ENCODE measurements at places on chromosomes 12 and 14.

- DNase-seq, result no peak
Observed at GRCh38 chr14:85090681-85091080, 439.3 kb upstream of the FLRT2 start.

- DNase-seq, result no peak
Observed at GRCh38 chr12:69007855-69008351, 74.9 kb upstream of the CPM start.

DNA sequence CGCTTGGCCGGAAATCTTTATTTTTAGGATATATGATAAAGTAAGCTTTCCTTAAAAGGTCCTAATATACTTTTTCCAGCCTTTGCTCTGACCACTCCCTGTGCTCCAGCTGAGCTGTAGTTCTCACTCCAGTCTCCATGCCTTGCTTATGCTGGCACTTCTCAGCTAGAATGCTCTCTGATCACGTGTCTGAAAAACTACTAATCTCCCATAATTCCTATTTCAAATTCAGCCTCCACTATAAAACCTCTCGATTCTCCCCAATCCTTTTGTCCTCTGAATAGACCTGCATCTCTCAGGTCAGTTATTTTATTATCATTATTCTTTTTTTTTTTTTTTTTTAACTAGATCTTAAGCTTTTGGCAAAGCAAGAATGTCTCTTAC lies 3.7 kb downstream of the BIN2 start:
- no peak for DNase-seq

DNA sequence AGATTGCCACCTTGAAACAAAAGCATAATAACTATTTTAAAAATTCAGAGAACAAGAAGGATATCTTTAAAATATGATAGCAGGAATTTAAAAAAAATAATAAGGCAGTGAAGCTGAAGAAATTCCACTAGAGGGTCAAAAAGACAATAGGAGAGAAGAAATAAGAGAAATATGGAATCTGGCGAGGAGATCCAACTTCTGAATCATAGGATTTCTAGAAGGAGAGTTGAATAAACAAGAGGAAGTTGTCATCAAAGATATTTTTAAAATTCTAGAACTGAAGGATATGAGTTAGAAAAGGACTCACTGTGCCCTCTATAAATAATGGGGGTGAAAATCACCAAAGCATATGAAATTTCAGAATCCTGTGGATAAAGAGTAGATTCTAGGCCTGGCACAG lies 26.8 kb upstream of the TOMM20L start:
- no peak for DNase-seq

DNA sequence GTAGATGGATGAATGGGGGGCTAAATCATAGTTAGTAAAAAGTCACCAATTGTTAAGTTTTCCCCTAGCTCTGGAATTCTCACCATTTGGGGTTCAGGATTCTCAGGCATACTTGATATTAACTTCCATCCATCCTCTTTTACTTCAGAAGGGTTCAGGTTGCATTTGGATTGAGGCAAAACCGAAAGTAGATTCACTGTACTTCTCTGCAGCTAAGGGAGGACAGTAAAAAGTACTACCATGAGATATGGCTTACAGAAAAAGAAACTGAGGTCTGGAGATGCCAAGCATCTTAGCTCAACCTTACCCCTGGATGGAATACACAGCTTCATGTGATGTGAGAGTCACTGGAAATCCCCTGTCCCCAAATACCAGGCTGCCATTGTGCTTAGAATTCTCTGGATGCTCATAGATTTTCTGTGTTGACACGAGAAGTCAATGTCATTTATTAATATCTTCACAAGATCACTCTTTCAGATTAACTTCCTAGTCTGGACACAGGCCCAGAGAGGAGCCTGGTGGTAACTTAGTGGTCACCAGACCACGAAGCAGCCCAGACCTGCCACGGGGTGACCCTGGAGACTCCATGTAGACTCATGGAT lies 87.1 kb downstream of the SSPN start:
- no peak for DNase-seq

Measured in NCI-H187 (cell line).